Stimulated activated CD8-positive, alpha-beta memory T cell treated with anti-CD3 and anti-CD28 coated beads, Interleukin-15, amount 100 ng/mL, for 4 hours (primary cell): ENCODE measurements at places on chromosomes 7 and 10.

- DNase-seq, result no peak
Observed at GRCh38 chr10:86509145-86509544, 12.4 kb downstream of the WAPL start.

- no peak for DNase-seq
Observed at GRCh38 chr7:158477866-158478265, 109.8 kb downstream of the PTPRN2 start.

- no peak for DNase-seq
Observed at GRCh38 chr7:33824911-33825459, 80.4 kb upstream of the BMPER start.

- no peak for DNase-seq
Observed at GRCh38 chr7:42687211-42688055, 224.4 kb downstream of the C7orf25 start.

DNA sequence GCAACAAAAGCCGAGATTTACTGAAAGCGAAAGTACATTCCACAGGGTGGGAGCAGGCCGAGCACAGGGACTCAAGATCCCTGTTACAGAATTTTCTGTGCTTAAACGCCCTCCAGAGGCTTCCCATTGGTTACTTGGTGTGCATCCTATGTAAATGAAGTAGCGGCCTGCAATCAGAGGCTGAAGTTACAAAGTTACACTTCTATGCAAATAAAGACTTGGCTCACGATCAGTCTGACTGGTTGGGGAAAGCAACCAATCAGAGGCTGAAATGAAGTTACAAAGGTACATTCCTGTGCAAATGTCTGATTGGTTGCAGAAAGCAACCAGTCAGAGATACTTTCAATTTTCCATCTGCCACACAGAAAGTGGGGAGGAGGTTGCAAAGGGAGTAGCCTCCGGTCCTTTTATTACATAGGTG is 4.1 kb downstream of the ACBD7 start:
- no peak for DNase-seq

GRCh38 chr7:74587435-74588126 is 69.9 kb upstream of the GTF2I start:
- no peak for DNase-seq

DNA sequence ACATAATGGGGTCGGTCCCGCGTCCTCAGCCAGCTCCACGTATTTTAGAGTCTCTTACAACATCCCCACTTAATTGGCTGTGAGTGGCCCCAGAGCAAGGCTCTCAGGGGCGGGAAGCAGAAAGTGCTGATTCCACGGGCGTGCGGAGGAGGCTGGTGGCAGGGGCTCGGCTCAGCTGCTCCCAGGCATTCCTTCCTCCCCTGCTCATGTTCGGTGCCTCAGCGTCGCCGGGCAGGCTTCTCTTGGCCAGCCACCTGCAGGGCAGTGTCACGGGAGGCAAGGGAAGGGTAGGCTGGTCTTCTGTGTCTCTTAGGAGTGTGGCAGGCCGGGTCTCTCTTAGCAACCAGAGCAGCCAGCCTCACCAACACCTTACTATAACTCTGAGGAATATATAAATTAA is 33.8 kb downstream of the IL15RA start:
- no peak for DNase-seq

GRCh38 chr10:73828161-73828560 is 16.8 kb upstream of the NDST2 start:
- DNase-seq, result no peak

GRCh38 chr10:64454962-64455361 is 933.8 kb downstream of the REEP3 start:
- DNase-seq, result no peak

GRCh38 chr10:101617102-101617823 is 29.1 kb downstream of the DPCD start:
- no peak for DNase-seq

- DNase-seq, result no peak
Observed at GRCh38 chr7:29445736-29446135, 117.9 kb upstream of the PRR15 start.

DNA sequence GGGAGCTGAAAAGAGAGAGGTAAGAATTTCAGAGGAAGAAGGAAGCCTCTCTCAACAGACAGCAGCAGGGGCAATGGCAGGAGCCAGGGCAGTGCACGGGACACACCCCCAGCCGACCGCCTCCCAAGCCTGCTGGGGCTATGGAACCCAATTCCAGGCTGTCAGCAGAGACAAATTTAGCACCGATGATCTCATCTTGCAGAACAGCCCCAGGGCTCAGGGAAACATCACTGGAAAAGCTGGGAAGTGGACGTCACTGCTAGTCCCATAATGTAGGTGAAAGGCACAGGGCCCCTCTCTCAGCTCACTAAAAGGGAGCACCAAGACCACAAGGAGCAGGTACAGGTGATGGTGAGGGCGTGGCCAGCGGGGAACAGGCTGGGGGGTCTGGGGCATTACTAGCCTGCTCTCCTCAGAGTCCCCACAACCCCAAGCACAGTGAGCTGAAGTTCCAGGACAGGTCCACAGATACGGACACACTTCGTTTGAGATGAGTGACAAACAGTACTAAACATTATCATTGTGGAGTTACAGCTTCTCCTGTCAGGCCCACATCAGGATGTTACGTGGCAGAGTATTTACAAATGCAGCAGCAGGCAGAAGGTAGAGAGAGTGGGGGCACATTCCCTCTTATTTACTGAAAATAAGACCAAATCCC is 103.7 kb downstream of the PLXNA4 start:
- DNase-seq, result no peak

DNA sequence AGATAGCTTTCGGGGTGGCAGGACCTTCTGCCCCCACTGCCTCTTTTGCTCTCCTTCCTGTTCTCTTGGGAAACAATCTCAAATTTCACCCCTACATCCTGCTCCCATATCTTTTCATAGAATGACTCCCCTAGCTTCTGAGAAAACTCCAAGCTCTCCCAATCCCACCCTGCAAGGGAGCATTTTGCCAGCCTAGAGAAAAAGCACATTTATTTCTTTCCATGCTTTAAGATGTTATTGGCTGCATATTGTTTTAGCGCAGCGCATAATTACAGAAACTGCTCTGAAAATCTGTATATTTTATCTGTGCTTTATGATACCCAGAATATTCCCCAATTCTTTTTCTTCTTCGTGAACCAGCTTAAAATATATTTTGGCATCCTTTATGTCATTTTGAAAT is 601.3 kb downstream of the KCNMA1 start:
- DNase-seq, result no peak

DNA sequence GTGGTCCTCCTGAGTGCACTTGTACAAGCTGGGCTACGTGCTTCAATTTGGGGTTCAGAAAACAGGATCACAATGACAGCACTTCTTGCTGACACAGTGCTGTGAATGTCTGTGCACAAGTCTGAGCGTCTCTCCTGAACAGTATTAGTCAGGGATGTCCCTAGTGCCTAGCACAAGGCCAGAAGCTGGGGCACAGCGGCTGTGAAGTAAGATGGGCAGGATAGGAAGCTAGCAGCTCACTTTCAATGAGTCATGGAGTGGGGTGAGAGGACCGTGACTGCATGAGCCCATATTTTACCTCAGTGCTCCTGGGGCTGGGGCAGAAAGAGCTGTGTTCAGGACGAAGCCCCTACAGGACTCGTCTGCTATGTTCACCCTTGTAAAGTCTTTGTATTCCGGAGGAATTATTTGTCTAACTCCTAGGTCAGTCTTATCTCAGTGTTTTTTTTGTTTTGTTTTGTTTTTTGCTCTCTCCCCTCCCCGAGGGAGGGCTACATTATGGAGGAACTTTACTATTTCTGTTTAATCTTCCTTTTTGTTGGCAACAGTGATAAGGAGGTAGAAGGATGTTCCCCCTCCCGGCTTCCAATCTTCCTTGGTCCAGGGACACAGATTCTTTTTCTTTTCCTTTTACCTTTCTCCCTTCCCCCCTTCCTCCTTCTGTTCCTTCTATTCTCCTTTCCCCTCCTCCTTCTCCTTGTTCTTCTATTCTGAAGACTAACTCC is 2.8 kb upstream of the LRMDA start:
- no peak for DNase-seq

DNA sequence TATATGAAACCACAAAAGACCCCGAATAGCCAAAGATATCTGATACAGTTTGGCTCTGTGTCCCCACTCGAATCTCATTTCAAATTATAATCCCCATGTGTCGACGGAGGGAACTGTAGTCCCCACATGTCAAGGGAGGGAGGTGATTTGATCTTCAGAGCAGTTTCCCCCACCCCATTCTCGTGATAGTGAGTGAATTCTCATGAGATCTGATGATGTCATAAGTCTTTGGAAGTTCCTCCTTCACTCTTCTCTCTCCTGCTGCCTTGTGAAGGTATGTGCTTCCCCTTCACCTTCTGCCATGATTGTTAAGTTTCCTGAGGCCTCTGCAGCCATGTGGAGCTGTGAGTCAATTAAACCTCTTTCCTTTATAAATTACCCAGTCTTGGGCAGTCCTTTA is 13.0 kb downstream of the ELAPOR2 start:
- DNase-seq, result no peak

- no peak for DNase-seq
Observed at GRCh38 chr10:123097039-123097438, 38.7 kb upstream of the HMX3 start.

DNA sequence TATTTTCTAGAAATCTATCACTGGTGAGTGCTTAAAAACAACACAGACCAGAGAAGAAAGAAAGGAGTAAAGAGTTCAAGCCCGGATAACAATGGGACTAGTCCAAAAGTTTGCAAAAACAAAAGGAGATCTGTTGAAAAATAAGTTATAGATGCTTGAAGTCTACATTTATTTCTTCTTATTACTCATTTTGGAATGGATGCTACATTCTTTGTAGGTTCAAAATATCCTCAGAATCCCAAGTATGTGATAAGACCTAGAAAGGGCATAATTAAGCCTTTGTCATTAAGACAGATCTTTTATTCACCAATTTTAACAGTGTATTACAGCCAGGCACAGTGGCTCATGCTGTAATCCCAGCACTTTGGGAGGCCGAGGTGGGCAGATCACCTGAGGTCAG is 42.7 kb upstream of the ITGB8 start:
- no peak for DNase-seq

DNA sequence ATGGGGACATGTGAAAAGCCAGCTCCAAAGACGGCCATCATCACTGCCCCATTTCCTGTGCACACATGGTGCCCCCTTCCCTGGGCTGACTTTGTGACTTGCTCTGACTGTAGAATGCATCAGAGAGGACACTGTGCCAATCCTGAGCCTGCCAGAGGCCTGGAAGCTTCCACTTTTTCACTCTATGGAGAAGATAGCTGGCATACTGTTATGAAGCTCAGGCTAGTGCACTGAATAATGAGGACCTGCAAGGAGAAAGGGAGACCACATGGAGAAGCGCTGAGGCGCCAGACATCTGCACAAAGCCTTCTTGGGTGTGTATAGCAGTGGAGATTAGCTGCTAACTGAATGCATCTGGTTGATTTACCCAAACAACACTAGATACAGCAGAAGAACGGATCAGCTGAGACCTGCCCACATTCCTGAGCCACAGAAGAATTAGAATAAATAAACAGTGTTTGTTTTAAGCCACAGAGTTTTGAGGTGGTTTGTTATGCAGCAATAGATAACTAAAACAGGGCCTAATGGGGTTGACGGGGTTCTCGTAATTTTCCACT is 58.9 kb upstream of the C10orf90 start:
- no peak for DNase-seq

DNA sequence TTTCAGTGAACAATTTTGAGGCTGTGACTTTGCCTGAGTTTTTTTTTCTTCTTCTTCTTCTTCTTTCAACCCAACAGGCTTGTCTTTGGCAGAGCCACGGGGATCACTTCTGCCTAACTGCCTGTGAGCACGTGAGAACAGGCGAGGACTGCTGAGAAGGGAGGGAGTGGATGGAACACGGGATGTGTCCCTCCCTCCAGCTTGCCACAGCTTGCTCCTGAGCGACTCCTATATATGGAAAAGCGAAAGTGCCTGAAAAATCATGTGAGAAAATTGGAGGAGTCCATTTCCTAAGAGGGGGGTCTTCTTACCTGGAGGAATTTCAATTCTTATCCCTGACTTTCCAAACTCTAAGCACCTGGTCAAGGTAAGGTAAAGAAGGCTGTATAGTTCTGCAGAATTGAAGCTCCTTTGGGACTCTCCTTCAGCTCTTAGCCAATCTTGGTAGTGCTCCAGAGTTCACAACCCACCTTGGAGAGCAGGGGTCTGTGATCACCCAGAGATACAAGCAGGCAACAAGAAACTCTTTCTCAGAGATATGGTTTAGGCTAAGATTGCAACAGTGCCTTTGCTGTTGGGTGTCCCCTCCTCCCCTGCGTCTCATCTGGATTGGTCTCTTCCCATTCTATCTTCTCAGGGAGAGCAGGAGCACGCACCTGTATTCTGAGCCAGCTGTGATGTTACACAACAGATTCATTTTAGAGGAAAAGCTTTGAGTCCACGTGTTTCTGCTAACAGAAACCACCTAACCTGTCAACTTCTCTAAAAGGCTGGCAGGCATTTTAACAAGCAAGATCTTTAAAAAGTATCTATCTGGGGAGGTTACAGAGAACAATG is at the start of gene MAT1A:
Gene MAT1A, minus strand, starts transcription at position 208 of the 837 bp plus-strand sequence. CDS start 235 bp downstream, outside the sequence.
- no peak for DNase-seq

DNA sequence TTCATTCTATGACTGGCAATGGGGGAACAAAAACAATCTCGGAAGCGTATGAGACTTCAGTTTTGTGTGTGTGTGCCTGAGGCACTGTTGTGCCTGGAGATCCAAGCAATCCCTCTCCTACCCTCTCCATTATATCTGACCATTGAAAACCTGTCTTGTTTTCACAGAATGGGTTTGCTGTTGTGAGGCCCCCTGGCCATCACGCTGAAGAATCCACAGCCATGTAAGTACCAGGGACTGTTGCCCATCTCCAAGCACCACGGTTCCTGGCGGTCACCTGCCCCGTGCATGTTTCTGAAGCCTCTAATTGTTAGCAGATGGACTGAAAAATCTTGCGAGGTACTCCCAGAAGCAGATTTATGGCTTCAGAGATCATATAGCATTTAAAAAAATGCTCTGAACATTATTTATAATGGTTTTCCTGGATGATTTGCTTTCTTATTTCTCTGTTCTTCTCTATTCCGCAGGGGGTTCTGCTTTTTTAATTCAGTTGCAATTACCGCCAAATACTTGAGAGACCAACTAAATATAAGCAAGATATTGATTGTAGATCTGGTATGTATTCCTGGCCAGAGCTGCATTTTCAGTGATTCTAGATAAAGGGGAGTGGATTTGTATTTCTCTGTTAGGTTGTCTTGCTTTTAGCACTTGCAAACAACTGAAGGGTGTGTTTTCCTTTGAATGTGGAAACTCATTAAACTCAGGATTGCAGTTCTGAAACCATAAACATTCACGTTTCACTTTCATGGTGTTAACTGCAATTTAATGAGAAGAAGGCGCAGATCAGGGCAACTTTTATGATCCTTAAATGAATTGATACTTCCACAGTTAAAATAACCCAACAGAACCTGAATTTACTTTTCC is 288.2 kb downstream of the TWIST1 start:
- no peak for DNase-seq

GRCh38 chr7:98323597-98324322 is 42.3 kb downstream of the BRI3 start:
- DNase-seq, result no peak
